Pancreas (tissue), 10 donors: ENCODE measurements at places on chromosomes 13 and 19.
A peak's percentile ranks its signal among the peaks of the same experiment; 100 is the strongest.

DNA sequence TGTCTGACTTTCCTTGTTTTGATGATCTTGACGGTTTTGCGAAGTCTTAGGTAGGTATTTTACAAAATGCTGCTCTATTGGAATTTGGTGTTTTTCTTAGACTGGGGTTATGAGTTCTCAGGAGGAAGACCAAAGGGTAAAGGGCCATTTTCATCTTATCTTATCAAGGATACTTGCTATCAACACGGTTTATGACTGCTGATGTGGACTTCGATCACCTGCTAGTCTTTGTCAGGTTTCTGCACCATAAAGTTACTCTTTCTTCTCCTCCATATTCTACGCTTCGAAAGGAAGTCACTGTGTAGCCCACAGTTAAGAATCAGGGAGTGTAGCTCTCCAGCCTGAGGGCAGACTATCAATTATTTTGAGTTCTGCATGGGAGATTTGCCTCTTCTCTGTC lies 7.4 kb upstream of the CEBPG start:
- no peaks in the 10 kb centered on the region for H3K36me3 ChIP-seq
- no peaks in the 10 kb centered on the region for H3K27me3 ChIP-seq
- no peaks in the 10 kb centered on the region for H3K4me1 ChIP-seq
- no peak overlapping the region for H3K4me3 ChIP-seq
- no peak overlapping the region for H3K27ac ChIP-seq
- no peak for DNase-seq

DNA sequence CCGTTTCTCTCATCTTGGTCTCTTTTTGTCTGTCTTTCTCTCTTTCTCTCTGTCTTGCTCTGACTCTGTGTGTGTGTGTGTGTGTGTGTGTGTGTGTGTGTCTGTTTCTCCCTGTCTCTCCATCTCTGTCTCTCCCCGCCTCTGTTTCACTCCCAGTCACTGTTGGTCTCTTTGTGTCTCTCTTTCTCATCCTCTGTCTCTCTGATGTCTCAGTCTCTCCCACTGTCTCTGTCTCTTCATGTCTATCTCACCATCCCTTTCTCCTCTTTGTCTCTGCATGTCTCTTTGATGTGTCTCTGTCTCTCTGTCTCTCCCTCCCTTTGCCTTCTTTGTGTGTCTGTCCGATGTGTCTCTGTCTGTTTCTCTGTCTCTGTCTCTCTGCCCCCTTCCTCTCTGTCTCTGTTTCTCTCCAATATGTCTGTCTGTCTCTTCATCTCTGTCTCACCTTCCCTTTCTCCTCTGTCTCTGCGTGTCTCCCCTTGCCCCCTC lies 2.5 kb downstream of the NFIC start:
- no peaks in the 10 kb centered on the region for H3K36me3 ChIP-seq
- no peaks in the 10 kb centered on the region for H3K27me3 ChIP-seq
- peak overlapping the region; percentile 87 for H3K4me3 ChIP-seq

- no peak overlapping the region for H3K4me3 ChIP-seq
- H3K27ac ChIP-seq = no peak overlapping the region
- H3K27me3 ChIP-seq = no peaks in the 10 kb centered on the region
- H3K4me1 ChIP-seq = peaks cover 8% of the 10 kb centered on the region
These were observed 177.5 kb downstream of the ABCC4 start for GRCh38 chr13:95123726-95124125.

DNA sequence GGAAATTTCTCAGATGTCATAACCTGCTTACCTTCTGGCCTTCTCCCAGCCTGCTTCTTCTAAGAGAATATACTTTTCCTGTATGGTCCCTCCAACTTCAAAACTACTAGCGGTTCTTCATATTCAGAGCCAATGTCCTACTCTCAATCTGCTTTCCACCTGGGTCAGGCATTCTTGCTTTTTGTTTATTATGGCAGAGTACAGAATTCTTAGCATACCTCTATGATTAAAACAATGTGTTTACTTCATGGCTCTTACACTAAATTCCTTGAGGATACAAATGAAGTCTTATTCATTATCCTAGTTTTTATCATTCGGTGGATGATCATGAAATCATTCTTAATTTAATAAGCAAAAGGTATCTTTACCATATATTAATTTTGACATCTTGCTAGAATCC lies 484.2 kb upstream of the SLITRK1 start:
- no peak for DNase-seq
- no peak overlapping the region for H3K4me3 ChIP-seq
- no peaks in the 10 kb centered on the region for H3K27me3 ChIP-seq
- no peak overlapping the region for H3K27ac ChIP-seq

DNA sequence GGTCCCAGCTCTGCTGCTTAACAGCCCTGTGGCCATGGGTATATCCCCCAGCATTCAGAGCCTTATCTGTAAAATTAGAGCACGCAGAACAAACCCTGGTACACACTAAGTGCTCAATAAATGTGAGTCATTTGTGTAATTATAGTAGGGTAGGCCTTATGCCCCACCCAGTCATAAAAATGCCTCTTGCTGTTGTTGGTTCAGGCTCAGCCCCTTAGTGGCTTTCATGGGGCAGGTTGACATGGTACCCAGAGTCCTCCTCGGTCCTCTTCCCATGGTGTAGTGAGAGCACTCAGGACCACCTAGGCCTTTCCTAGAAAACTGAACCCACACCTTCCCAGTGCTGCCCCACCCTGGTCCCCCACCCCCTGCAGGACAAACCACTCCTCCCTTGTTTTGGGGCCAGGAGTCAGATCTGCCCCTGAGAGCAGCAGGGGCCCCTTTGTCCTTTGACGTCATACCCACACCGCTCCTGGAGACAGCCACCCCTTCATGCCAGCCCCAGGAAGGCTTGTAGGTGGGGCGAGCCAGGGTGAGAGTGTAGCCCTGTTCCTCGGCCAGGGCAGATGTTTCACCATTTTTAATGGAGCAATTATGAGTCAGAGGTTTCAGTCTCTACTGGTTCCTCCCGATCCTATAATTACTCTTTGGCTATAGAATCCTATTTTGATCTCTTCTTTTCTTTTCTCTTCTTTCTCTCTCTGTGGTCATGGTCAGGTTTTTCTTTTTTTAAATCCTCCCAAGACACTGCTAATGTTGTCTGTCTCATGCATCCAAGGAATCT lies 36.8 kb downstream of the ACTN4 start:
- no peaks in the 10 kb centered on the region for H3K36me3 ChIP-seq
- H3K27me3 ChIP-seq = no peaks in the 10 kb centered on the region
- peak; percentile 37 for DNase-seq
- peaks cover 78% of the 10 kb centered on the region for H3K4me1 ChIP-seq

GRCh38 chr19:1947651-1948209 lies 6.8 kb downstream of the CSNK1G2 start:
- no peaks in the 10 kb centered on the region for H3K4me1 ChIP-seq
- DNase-seq = no peak
- no peak overlapping the region for H3K27ac ChIP-seq
- H3K27me3 ChIP-seq = no peaks in the 10 kb centered on the region
